Cortex of kidney (tissue), 1 donor: ENCODE measurements at places on chromosomes 4 and X.

GRCh38 chr4:31005037-31005436, 284.9 kb downstream of the PCDH7 start:
- no peak for DNase-seq

GRCh38 chr4:185346975-185347601, 48.6 kb downstream of the LRP2BP start:
- DNase-seq = no peak

GRCh38 chrX:118115953-118116712, 477 bp downstream of the KLHL13 start:
- DNase-seq = peak; percentile 7

DNA sequence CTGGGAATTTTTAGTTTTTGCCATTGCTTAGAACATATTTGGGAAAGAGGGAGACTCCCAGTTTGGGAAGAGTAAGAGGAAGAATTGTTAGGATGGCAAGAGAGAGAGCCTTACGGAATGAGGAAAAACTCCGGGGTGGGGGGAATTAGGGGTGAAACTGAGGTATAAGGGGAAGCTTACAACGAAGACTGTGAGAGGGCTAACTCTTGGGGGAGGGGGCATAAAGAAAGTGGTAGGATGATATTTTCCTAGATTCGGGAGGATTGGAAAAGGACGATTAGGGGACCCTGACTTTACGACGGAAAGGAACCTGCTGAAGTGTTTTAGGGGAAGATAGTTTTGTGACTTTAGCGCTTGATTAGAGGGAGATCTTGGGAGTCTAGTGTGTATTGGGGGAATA, 86.2 kb upstream of the HPRT1 start:
- no peak for DNase-seq

GRCh38 chr4:80492761-80493160, 157.2 kb downstream of the CFAP299 start:
- no peak for DNase-seq

GRCh38 chr4:168318266-168318895, at the start of gene DDX60:
TSS of gene DDX60 (minus strand) at chr4:168318752. CDS start at chr4:168311259, 7,493 bp downstream.
- DNase-seq = no peak

GRCh38 chr4:10694151-10694827, 9.7 kb upstream of the CLNK start:
- DNase-seq = no peak

GRCh38 chr4:176981551-176981950, 188.8 kb upstream of the VEGFC start:
- DNase-seq = no peak
